ENCODE measurements at places on chromosomes 3 and 15. TPM values are rescaled to one million over a fixed set of nuclear protein-coding genes. Genes with fewer than 3 reads are reported as not detected.

The GATA2 gene
- total RNA-seq = 4.4 TPM

The SEMA3F gene
- 22.0 TPM for total RNA-seq

The CTXN2 gene
- total RNA-seq = 0.02 TPM

The AHSG gene
- 0.09 TPM for total RNA-seq

The DUOXA2 gene
- total RNA-seq = not detected

The CISH gene
- 0.69 TPM for total RNA-seq
